ENCODE measurements at places on chromosomes 2 and 18.
A peak's percentile ranks its signal among the peaks of the same experiment; 100 is the strongest.

DNA sequence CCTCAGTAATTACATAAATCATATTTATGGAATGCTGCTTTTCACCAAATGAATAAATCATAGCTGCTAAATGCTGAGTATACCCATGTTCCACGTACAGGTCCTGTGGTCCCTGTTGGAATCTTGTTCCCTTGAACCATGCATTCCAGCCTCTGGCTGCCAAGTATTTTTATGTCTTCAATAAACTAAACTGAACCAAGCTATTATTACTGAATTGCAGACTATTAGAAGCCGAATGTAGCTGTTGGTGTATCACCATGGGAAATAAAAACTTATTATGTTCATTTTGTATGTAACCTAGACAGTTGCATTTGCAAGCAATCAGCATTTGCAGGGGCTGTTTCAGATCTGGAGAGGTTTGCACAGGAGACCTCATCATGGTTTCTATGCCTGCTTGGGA lies 362.4 kb downstream of the ADCYAP1 start:
- H3K4me1 ChIP-seq = no peaks in the 10 kb centered on the region
- no peak overlapping the region for H3K4me3 ChIP-seq
- DNase-seq = no peak
- H3K27me3 ChIP-seq = no peaks in the 10 kb centered on the region

DNA sequence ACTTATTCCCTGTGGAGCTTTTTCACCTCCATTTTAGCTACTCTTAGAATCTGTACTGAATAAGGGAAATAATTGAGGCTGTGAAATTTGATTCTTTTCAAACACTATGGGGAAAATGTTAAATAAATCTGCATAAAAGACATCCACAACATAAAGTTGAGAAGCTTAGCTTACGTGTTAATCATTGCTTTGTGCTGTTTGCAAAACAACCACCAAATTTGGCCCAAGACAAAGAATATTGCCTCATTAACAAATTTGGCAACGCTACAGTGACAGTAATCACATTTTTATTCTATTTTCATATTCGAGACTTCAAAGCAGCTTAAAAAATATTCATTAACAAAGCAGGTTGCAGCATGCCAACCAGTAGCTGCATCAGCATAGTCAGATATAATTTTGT lies 437.6 kb downstream of the DPP10 start:
- H3K27me3 ChIP-seq = no peaks in the 10 kb centered on the region
- H3K27ac ChIP-seq = no peak overlapping the region
- no peaks in the 10 kb centered on the region for H3K36me3 ChIP-seq
- no peak overlapping the region for H3K4me3 ChIP-seq

- peak overlapping the region; percentile 74 for H3K4me3 ChIP-seq
- no peak overlapping the region for H3K27ac ChIP-seq
- H3K4me1 ChIP-seq = peaks cover 10% of the 10 kb centered on the region
- peaks cover 86% of the 10 kb centered on the region for H3K27me3 ChIP-seq
- H3K36me3 ChIP-seq = no peaks in the 10 kb centered on the region
Observed at GRCh38 chr2:204145263-204145751, 208.7 kb downstream of the ICOS start.

GRCh38 chr2:27587025-27587424 lies 4.2 kb downstream of the ZNF512 start:
- DNase-seq = no peak
- H3K27ac ChIP-seq = no peak overlapping the region
- H3K4me1 ChIP-seq = peaks cover 65% of the 10 kb centered on the region
- H3K4me3 ChIP-seq = peak overlapping the region; percentile 2
- no peaks in the 10 kb centered on the region for H3K27me3 ChIP-seq

- peaks cover 1% of the 10 kb centered on the region for H3K36me3 ChIP-seq
- H3K4me1 ChIP-seq = no peaks in the 10 kb centered on the region
- no peak for DNase-seq
- H3K4me3 ChIP-seq = no peak overlapping the region
- no peak overlapping the region for H3K27ac ChIP-seq
Observed at GRCh38 chr2:240149943-240150784, 9.7 kb upstream of the OTOS start.

GRCh38 chr2:195563857-195564512 lies 93.0 kb upstream of the SLC39A10 start:
- H3K36me3 ChIP-seq = peaks cover 6% of the 10 kb centered on the region
- peak overlapping the region; percentile 90 for H3K27ac ChIP-seq
- DNase-seq = no peak

GRCh38 chr2:222730366-222730999 lies 59.0 kb downstream of the MOGAT1 start:
- H3K27me3 ChIP-seq = peaks cover 49% of the 10 kb centered on the region
- H3K4me3 ChIP-seq = no peak overlapping the region
- no peaks in the 10 kb centered on the region for H3K4me1 ChIP-seq
- H3K27ac ChIP-seq = no peak overlapping the region

- no peak for DNase-seq
- no peaks in the 10 kb centered on the region for H3K36me3 ChIP-seq
- H3K27me3 ChIP-seq = no peaks in the 10 kb centered on the region
- H3K27ac ChIP-seq = no peak overlapping the region
Observed at GRCh38 chr2:111667542-111668273, 216.3 kb downstream of the ANAPC1 start.

GRCh38 chr2:66512626-66513025 lies 77.7 kb downstream of the MEIS1 start:
- no peaks in the 10 kb centered on the region for H3K4me1 ChIP-seq
- H3K27me3 ChIP-seq = no peaks in the 10 kb centered on the region
- no peak for DNase-seq
- no peak overlapping the region for H3K4me3 ChIP-seq
- H3K27ac ChIP-seq = no peak overlapping the region

DNA sequence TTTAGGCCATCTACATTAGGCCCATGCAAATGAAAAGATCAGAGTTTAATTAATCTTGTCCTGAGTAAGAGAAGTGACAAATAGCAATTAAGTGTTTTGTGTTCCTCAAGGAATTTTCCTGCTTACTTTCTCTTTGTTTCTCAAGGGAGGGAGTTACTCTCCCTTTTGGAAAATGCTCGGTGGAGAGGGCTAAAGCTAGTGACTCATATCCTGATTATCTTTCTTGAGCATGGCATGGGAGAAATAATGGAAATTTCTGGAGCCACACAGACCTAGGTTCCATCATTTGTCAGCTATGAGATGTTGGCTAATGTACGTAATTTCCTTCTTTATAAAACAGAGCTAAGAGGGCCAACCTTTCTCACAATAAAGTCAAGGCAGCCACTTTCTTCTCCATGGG lies 177.1 kb downstream of the ETAA1 start:
- no peaks in the 10 kb centered on the region for H3K27me3 ChIP-seq
- H3K27ac ChIP-seq = no peak overlapping the region
- DNase-seq = no peak
- H3K4me1 ChIP-seq = no peaks in the 10 kb centered on the region
- no peak overlapping the region for H3K4me3 ChIP-seq
- H3K36me3 ChIP-seq = no peaks in the 10 kb centered on the region

- no peak overlapping the region for H3K4me3 ChIP-seq
- DNase-seq = no peak
- H3K36me3 ChIP-seq = peaks cover 2% of the 10 kb centered on the region
- H3K27ac ChIP-seq = no peak overlapping the region
Observed at GRCh38 chr2:58131191-58132011, 84.8 kb downstream of the VRK2 start.

GRCh38 chr2:11133238-11133935 lies 21.9 kb upstream of the SLC66A3 start:
- H3K4me3 ChIP-seq = peak overlapping the region; percentile 76
- DNase-seq = no peak
- peak overlapping the region; percentile 66 for H3K27ac ChIP-seq
- peaks cover 31% of the 10 kb centered on the region for H3K4me1 ChIP-seq
- H3K27me3 ChIP-seq = peaks cover 14% of the 10 kb centered on the region

DNA sequence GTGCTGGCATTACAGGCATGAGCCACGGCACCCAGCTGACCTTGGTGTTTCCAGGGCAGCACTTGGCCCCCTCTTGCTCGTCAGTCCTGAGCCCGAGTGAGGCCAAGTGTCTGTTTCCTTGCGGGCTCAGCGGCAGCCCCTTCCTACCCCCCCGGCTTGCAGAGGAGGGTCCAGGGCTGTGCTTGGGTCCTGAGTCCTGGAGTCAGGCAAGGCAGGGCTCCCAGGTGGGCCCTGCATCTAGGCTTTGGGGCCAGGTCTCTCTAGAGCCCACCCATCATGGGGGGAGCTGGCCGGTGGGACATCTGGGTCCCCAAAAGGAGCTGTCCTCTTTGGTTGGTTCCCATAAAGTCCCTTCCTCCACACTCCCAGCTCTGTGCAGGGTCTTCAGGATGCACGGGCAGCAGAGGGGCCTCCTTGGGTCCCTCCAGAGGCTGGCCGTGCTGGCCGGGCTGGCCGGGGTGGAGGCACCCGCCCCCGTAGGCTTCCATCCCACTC lies 63.7 kb upstream of the HPCAL1 start:
- no peak overlapping the region for H3K4me3 ChIP-seq
- no peaks in the 10 kb centered on the region for H3K36me3 ChIP-seq
- H3K4me1 ChIP-seq = no peaks in the 10 kb centered on the region
- H3K27ac ChIP-seq = no peak overlapping the region

DNA sequence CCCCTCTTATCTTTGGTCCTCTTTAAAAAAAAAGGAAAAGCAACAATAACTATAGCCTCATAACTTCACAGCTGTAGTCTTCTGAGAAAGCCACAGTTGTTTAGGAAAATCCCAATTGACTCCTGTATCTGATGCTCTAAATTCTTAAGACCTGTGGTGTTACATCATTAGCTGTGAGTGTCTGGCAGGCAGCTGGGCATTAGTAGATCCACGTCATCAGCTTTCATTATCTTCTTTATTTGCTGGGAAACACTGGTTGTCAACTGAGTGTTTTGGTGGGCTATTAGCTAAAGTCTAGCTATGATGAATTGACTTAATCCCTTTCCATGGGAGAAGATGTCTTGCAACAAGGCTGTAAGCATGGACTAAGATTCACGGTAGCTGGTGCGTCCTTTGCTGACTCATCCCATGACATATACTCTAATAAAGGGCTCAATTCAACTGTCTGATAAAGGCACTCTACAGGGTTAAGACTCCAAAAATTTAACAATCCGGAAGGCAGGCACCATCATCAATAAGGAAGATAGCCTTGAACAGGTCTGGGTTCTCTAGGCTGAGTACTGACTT lies 517.2 kb downstream of the PLCL1 start:
- peaks cover 48% of the 10 kb centered on the region for H3K27me3 ChIP-seq
- no peaks in the 10 kb centered on the region for H3K36me3 ChIP-seq
- no peak for DNase-seq
- H3K27ac ChIP-seq = no peak overlapping the region
- no peak overlapping the region for H3K4me3 ChIP-seq
- peaks cover 2% of the 10 kb centered on the region for H3K4me1 ChIP-seq

GRCh38 chr18:49560624-49561288 lies 1.1 kb upstream of the LIPG start:
- no peak for DNase-seq
- peaks cover 28% of the 10 kb centered on the region for H3K4me1 ChIP-seq
- H3K27me3 ChIP-seq = peaks cover 73% of the 10 kb centered on the region
- H3K36me3 ChIP-seq = no peaks in the 10 kb centered on the region

DNA sequence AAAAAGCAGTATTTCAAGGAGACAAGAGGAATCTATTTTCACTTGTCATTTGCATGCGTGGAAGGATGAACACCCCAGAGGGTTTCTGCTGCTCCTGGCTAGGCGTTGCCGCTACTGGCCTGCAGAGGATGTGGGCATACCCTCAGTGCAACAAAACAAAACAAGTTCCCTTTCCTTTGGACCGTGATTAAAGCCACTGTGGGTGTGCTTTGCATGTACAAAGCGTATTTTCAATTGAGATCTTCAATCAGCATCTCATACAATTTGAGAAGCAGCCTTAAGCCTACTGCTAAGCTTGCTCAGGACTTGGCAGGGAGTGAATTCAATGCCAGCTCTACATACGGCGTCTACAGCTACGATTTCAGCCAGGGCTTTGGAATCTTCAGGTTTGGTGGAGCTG lies 298.4 kb downstream of the LPIN1 start:
- peaks cover 60% of the 10 kb centered on the region for H3K4me1 ChIP-seq
- H3K27me3 ChIP-seq = peaks cover 18% of the 10 kb centered on the region
- peak overlapping the region; percentile 10 for H3K4me3 ChIP-seq
- H3K27ac ChIP-seq = no peak overlapping the region
- peak; percentile 18 for DNase-seq
- H3K36me3 ChIP-seq = no peaks in the 10 kb centered on the region

- H3K4me3 ChIP-seq = no peak overlapping the region
- H3K4me1 ChIP-seq = no peaks in the 10 kb centered on the region
- H3K36me3 ChIP-seq = no peaks in the 10 kb centered on the region
- DNase-seq = no peak
Observed at GRCh38 chr18:53798516-53798915, 426.0 kb downstream of the MBD2 start.

GRCh38 chr2:150376553-150377335 lies 110.7 kb downstream of the RND3 start:
- no peak overlapping the region for H3K27ac ChIP-seq
- no peaks in the 10 kb centered on the region for H3K27me3 ChIP-seq
- no peaks in the 10 kb centered on the region for H3K36me3 ChIP-seq
- no peak overlapping the region for H3K4me3 ChIP-seq
- no peak for DNase-seq
- no peaks in the 10 kb centered on the region for H3K4me1 ChIP-seq

DNA sequence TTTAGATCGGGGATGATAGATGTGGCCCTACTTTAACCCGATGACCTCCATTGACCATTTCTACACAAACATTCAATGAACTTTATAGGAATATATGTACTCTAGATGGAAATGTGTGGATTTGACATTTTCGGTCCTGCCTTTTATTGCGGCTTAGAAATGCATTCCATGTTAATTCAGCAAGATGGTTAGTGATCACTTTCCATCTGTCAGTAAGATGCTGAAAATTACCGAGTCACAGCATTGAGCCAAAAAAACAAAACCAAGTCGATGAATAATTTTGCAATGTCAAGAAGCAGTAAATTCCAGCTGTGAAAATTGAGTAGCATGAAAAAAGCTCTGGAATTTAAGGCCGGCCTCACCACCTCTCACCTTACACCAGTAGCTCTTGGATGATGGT lies 1642.6 kb upstream of the NXPH2 start:
- DNase-seq = no peak
- H3K36me3 ChIP-seq = peaks cover 3% of the 10 kb centered on the region

GRCh38 chr18:60984510-60984909 lies 348.7 kb upstream of the CDH20 start:
- no peaks in the 10 kb centered on the region for H3K36me3 ChIP-seq
- DNase-seq = no peak
- no peak overlapping the region for H3K27ac ChIP-seq

DNA sequence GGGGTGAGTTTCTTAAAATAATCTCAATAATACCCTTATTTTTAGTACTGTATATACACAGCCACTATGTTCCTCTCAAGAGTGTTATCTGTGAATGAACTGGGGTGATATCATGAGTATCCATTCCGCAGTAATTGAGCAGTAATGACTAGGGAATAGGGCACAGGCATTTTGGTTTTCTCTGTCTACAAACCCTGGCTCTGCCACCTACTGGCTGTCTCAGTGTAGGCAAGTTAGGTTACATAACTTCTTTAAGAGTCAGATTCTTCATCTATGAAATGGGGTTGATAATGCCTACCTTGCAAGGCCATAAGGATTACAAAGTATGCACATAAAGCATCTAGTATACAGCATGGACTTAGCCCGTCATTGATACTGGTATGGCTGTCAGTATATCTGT lies 555.8 kb downstream of the NRXN1 start:
- no peaks in the 10 kb centered on the region for H3K4me1 ChIP-seq
- no peaks in the 10 kb centered on the region for H3K36me3 ChIP-seq
- no peak overlapping the region for H3K27ac ChIP-seq
- DNase-seq = no peak

All from central memory CD8-positive, alpha-beta T cell (primary cell).